Cortex of kidney (tissue), 1 donor: ENCODE measurements at places on chromosomes 5 and 9.

- no peak for DNase-seq
Measured at GRCh38 chr5:150653145-150653761, 7.8 kb upstream of the MYOZ3 start.

DNA sequence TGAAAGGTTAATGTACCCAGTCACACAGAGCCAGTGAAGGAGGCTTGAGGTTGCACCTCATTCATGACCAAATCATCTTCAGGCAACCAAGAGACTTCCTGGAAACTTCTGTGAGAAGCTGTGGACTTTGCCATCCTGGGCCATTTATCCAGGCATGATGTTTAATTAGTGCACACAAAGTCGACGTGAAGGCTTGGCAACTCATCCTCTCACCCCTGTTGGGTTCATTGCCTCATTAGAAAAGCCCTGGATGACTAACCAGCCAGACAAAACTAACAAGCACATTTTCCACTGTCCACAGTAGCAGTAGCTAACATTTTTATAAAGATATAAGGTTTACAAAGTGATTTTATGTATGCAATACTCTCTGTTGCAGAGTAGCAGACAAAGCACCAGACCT lies 65.7 kb upstream of the ZNF462 start:
- no peak for DNase-seq

GRCh38 chr5:82886911-82887310 lies 190.3 kb downstream of the TMEM167A start:
- no peak for DNase-seq

- DNase-seq, result no peak
Measured at GRCh38 chr9:116435706-116436105, 251.4 kb upstream of the TRIM32 start.

DNA sequence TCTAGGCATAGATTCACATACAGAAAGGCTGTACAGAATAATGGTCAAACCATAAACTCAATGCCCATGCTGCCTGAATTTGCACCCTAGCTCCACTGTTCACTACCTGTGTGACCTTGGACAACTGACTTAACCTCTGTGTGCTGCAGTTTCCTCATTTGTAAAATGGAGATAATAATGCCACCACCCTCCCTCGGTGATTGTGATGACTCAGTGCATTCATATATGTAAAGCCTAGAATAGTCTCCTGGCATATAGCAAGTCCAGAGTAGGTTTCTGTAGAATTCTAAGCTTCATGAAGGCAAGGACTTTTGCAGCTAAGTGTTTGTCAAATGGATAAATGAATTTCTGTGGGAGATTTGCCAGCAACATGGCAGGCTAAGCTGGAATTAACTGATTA lies 297.8 kb upstream of the NR4A3 start:
- DNase-seq, result no peak

DNA sequence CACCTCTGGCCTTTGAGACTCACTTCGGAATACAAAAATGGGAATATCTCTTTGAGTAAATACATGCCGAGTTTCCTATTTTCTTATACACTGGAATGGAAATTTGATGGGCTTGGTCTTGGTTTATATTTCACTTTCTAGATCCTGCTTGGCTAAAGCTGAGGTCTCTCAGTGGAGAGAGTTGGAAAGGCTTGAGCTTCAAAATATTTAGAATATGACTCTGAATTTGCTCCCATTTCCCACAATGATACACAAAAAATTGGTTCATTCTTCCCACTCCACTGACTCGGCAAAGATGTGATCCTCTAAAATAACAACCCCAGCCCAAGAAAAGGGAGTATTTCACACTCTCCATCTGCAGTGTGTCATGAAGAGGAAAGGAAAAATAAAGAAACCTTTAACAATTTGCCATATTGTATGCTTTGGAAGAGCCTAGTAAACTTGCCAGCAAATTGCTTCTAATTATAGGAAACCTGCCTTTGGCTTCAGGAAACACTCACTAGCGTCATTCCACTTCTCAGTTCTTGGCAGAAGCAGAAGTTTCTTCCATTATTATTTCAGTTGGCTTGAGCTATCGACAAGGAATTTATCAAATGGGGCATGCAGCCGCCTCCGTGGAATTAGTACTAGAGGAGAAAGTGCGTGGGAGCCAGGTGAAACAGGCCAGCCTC lies 302.9 kb downstream of the NSG2 start:
- DNase-seq, result no peak

DNA sequence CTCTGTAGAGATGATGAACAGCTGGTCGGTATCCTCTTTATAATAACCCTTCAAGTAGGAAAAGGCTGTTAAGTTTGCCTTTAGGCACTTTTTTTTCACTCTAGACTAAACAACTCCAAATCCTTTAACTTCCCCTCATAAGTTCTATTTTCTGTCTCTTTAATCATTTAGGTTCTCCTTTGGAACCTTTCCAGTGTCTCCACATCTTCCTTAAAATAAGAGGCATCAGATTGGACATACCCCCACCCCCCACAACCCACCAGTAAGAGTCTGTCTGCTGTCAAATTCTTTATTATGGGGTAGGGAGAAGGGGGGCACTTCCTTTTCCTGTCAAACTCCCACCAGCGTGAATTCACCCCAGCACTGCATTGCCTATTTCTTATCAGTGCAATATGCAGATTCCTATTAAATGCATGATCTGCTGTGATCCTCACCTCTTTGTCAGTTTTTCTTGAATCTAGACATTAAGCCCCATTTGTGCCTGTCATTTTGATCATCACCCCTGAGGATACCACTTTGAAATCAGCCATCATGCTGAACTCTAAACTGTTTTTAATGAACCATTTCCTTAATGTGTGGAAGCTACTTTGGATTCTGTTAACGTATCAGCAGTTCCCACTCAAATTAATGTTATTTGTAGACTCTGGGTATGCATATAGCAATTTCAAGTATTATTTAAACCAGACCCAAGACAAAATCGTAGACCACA lies 212.2 kb downstream of the PDZD2 start:
- DNase-seq, result no peak

GRCh38 chr9:13269589-13270452 lies 9.7 kb downstream of the MPDZ start:
- no peak for DNase-seq

GRCh38 chr9:135489188-135489906 lies 9.8 kb downstream of the PPP1R26 start:
- no peak for DNase-seq

DNA sequence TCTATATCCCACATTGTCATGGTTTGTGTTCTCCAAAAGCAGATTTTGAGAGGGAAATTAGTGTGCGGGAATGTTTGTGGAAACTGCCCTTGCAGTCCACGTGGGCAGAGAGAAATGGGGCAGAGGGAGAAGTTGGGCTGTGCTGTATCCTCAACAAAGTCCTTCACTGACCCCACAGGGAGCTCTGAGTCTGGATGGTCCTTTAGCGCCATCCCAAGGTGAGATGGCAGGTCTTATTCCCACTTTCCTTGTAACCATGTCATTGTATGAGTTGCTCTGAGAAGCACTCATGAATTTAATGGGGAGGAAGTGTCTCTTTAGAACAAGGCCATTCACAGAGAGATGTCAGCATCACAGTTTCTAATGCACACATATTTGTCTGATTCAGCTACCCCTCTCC lies 127.1 kb downstream of the ANKRD18B start:
- no peak for DNase-seq

- no peak for DNase-seq
Measured at GRCh38 chr9:111798786-111799185, 4.0 kb upstream of the SHOC1 start.

DNA sequence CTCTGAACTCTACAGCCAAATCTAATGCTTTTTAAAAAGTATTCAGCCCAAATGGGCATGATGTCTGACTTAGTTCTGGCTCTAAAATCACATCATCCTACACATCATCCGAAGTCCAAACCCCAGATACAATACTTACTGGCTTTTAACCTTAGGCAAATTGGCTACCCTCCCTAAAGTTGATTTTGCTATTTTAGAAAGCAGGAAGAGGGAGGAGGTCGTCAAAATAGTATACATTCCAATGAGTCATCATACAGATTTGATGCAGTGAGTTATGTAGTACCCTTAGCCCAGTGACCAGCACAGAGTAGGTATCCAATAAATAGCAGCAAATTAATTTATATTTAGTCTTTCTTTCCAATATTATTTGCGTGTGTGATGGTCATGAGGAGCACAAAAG lies 582.0 kb upstream of the TUSC1 start:
- DNase-seq, result no peak

DNA sequence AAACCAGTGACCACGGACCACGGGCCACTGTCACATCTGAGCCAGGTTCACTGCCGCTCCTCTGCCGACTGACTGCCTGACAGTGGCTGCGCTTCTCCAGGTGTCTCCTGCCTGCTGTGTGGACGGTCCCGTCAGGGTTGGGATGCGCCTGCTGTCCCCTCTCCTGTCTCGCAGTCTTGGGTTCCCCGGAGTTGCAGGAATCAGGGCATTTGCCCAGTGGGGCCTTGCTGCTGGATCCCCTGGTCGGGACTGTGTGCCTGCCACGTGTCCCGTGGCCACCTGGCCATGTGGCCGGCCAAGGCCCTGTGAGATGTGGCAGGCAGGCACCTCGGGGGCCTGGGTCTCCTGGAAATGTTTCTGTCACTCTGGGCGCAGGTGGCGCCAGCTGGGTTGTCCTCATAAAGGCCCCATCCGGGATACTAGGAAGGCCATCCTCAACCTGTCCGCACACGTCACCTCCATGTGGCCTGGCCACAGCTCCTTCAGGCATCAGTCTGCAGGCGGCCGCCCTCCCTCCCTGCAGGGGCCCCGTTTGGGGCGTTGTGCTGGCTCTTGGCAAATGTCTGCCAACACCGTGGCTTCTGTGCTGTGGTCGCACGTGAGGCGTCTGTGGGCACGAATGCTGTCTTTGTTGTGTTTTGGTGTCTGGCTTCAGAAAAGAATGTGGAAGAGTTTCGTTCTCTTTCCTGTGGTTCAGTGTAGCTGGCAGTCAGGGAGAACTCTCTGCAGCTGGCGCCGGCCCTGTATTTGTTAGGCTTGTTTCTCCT lies 6.4 kb upstream of the TOR4A start:
- DNase-seq, result no peak

- DNase-seq, result no peak
Measured at GRCh38 chr5:24854850-24855249, 210.1 kb upstream of the CDH10 start.

GRCh38 chr5:175701797-175702196 lies 43.9 kb downstream of the HRH2 start:
- DNase-seq, result no peak

DNA sequence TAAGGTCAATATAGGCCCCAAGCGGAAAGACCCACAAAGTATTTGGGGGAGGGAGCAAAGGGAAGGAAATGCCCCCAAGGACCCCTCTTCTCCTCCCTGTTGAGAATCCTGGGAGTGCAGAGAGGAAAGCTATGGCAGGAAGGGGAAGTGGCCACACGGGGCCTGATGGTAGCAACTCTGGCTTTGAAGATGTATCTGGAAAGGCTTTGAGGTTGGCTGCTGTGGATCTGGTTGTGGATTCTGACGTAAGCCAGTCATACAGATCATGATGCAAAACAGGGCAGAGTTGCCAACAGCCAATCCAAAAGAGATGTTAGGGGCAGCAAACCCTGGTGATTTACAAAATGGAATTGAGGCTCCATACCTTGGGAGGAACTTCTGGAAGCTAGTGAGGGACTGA lies 108.8 kb downstream of the PRKACG start:
- DNase-seq, result no peak

- DNase-seq, result no peak
Measured at GRCh38 chr9:127502706-127503378, 51.5 kb downstream of the LRSAM1 start.

GRCh38 chr5:169426784-169427183 lies 125.8 kb upstream of the SLIT3 start:
- no peak for DNase-seq

DNA sequence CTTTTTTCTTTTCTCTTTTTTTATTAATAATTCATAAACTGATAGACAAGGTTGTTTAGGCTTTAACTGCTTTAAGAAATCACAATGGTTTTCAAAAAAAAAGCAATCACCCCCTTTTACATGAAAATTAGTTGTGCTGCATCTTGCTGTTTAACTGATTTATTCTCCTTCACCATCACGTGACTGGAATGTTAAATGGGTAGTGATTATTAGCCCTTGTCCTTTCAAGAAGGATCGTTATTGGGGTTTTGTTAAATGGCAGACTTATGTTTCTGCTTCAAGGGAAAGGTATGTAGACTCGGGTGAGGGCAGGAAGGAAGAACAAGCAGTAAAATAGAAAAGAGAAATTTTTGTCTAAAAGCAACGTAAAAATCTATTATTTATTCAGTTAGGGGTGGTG lies 175.6 kb upstream of the TLE4 start:
- DNase-seq, result no peak

GRCh38 chr9:114299286-114300152 lies 23.4 kb upstream of the ORM1 start:
- no peak for DNase-seq

DNA sequence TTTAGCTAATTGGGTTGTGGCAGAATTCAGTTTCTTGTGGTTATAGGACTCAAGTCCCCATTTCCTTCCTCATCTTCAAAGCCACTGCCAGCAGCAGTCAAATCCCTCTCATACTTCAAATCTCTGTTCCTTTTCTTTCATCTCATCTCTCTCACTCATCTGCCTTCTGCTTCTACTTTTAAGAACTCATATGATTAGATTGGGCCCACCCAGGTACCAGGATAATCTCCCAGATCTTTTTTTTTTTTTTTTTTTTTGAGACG lies 8.0 kb upstream of the REEP5 start:
- no peak for DNase-seq

DNA sequence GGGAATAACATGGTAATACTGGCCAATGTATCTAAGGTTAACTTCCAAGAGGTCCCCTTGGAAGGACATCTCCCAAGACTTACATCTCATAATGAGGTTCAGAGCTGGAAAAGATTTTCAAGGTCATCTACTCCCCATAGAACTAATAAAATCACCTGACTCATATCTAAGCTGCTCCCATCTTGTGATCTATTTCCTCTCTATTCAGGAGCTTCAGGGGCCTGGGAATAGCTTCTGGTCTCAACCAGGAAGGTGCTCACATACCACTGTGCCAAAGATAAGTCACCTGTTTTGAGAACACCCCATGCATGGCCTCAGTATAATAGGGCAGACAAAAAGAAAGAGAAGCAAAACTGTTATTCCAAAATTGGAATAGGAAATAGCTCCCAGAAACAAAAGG lies 74.2 kb downstream of the OXCT1 start:
- DNase-seq, result no peak

GRCh38 chr5:170427672-170428236 lies 38.6 kb upstream of the KCNMB1 start:
- DNase-seq, result no peak

GRCh38 chr9:129610473-129611306 lies 10.2 kb downstream of the C9orf50 start:
- DNase-seq, result no peak

- DNase-seq, result no peak
Measured at GRCh38 chr5:8813180-8813579, 732.7 kb downstream of the SEMA5A start.

- no peak for DNase-seq
Measured at GRCh38 chr5:10160241-10160640, 89.4 kb downstream of the ATPSCKMT start.

DNA sequence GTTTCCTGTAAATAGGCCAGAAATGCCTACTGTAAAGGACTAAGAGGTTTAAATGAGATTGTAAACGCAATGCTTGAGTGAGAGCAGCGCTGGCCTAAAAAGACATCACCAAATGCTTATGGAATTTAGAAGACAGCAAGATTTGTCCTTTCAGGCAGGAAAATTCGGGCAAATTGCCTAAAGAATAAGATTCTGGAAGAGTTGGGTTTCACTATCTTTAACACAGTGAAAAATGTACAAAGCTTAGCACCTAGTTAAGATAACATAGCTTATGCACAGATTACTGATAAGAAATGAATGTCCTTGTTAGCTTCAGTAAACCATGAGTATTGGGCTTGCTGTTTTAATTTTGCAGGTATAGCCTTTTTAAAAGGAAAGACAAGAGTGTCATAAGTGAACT lies 4.7 kb downstream of the FKBP15 start:
- no peak for DNase-seq
